GM23338 (cell line): ENCODE measurements at places on chromosomes 11 and 22. TPM values are rescaled to one million over a fixed set of nuclear protein-coding genes. Genes with fewer than 3 reads are reported as not detected.

GRCh38 chr11:126716456-126717083 lies 284.0 kb downstream of the KIRREL3 start:
- peak; percentile 77 for DNase-seq

DNA sequence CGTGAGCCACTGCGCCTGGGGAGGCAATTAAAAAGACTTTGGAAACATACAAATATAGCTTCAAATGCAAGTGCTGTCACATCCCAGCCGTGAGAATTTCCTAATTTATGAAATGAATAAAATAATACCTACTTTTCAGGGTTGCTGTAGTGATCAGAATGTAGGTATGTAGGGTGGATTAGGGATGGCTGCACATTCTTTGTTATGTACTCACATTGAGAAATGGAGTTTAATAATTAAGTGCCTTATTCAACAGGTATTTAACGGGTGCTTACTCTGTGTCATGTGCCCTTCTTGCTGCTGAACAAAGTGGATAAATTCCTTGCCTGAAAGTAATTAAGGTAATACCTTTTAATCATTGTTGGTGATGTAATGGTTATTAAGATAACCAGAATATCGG lies 37.0 kb downstream of the MMP7 start:
- no peak for DNase-seq

DNA sequence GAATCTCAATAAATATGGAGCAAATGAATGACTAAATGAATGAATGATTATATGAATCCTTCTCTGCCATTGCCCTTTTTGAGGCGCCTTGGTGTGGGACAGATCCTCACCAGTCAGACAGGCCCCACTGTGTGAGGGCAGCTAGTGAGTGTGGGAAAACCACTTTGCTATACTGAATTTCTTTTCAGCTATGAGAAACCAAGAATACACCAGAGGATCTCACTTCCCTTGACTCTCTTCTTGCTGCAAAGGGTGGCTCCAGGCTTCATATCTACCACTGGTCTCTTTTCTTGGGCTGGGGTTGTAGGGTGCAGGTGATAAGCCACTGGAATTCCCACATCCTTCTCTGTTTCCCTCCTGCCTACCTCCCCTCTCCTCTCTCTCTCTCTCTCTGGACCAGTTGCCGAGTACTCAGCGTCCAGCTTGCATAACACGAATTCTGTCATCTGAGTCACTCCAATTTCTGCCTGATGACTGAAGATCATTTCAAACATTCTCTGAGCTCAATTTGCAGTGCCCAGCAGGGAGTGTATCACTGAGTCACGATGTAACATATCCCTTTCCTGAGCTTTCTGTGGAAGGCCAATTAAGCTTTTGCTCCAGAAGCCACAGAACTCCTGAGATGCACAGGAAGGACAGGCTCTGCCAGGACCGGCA lies 304.3 kb upstream of the NCAM1 start:
- DNase-seq: no peak

DNA sequence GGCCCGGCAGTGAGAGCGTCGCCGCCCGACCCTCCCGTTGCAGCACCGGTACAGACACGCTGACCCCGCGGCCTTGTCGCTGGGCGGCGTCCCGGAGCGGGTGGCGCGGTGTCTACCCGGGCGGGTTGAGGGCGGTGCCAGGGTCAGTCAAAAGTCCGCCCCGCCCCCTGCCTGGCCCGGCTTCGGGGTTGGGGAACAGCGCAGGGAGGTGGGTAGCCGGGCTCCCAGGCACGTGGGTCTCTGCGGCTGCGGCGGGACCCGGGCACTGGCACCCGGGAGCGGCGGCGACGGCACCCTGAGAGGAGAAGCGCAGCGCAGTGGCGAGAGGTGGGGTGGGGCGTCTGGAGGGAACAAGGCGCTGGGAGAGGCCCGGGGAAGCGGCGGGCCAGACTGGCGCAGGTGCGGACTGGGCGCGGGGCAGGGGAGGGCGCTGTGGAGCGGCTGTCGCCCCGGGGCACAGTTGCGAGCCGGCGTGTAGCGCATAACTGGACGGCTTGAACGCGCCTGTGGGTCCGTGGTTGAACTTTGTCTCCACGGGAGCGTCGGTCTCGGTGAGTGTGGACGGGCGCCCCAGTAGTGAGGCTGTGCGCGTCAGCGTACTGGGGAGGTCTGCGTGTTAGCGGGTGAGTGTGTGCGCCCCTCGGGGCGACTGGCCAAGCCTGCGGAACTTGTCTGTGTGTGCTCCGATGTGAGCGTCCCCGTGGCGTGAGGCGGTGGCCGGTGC lies at the start of gene P2RY2:
Gene P2RY2, plus strand, starts transcription at position 176 of the 724 bp plus-strand sequence. CDS start 15,879 bp downstream, outside the sequence.
- DNase-seq: peak; percentile 87

DNA sequence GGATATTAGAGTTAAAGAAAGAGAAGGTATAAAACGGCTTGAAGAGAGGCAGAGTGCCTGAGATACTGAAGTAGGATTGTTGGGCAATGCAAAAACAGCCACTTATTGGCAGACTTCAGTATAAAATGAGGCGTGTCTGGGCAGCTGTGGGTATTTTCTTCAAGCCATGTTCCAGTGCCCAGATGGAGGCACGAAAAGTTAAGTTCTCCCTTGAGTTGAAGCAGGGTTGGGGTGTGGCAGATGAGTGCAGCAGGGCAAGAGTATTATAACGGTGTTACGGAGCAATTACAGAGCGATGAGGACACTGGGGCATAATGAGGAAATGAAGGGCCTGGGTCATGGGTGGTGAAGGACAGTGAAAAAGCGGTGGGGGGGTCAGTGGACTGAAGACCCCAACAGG lies 73.7 kb upstream of the CREB3L1 start:
- no peak for DNase-seq

DNA sequence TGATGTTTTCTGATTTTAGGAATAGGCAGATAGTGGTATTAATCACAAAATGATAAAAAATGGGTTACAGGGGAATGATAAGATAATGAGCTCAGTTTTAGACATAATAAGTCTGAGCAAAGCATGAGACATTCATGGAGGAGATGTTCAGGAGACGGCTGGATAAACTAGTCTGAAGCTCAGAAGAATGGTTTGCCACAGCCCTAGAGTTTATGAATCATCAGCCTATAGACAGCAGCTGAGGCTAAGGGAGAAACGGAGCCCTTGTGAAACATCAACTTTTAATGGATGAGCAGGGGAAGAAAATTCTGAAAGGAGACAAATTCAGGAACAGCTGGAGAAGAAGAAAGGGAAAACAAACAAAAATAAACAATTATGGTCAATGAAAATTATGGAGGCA lies 87.2 kb downstream of the RELT start:
- no peak for DNase-seq

GRCh38 chr22:30809086-30809485 lies 114.4 kb downstream of the OSBP2 start:
- DNase-seq: no peak

DNA sequence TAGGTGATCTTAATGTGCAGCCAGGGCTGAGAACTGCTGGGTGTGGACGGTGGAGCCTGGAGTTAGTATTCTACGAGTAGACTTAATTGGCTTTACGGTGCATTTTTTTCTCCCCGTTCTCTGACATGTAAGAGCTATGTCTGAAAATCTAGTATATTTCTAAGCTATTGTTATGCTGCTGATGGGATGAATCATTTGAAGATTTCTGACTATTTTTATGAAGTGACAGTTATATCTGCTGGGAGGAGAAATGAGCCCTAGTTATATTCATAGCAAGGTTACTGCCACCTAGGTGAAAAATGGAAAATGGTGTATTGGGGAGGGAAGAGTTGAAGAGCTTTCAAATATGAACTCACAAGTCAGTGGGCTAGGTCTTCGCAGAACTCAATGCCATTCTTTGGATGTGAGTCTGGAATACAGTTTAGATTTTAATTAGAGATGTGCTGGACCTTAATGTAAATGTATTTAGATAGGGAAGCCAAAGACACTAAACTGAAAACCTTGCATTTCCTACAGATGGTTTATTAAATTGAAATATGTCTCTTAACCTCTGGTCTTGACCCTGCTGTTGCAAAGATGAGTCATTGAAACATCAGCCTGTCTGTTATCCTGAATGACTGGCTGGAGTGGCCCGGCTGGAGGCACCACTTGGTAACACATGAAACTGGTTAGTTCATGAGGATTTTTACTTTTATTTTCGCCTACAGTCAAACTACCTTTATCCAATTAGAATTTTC lies 293.7 kb downstream of the DDX10 start:
- DNase-seq: no peak

DNA sequence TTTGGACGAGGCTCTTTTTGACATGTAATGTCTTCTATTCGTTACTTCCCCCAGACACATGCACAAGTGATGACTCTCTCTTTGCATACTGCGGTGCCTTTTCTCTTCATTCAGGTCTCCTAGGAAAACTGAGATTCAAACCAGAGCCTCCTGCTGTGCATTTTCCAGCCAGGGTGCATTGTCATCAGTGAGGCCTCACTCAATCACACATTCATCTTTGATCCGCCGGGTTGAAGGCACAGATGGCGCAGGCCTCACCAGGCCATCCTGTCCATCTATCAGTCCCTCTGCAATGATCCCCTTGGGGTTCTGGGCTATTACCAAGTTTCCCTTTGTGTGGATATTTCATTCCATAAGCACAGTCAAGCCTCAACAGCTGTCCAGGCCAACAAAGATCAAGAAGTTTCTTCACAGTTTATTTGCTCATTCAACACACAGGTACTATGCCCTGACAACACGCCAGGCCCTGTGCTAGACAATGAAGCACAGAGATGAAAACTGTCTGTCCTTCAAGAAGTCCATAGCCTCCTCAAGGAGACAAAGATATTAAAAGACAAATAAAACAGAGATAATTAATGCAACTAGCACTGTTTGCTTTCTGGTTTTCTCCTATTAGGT lies 107.8 kb downstream of the LARGE1 start:
- DNase-seq: no peak

GRCh38 chr22:44357966-44358465 lies 45.3 kb upstream of the SHISAL1 start:
- DNase-seq: no peak

GRCh38 chr11:12436266-12436665 lies 58.9 kb downstream of the PARVA start:
- DNase-seq: no peak

GRCh38 chr22:35258191-35258988 lies 1.1 kb downstream of the HMGXB4 start:
- peak; percentile 75 for DNase-seq

- DNase-seq: no peak
Observed at GRCh38 chr11:17066691-17067090, 10.8 kb downstream of the RPS13 start.

DNA sequence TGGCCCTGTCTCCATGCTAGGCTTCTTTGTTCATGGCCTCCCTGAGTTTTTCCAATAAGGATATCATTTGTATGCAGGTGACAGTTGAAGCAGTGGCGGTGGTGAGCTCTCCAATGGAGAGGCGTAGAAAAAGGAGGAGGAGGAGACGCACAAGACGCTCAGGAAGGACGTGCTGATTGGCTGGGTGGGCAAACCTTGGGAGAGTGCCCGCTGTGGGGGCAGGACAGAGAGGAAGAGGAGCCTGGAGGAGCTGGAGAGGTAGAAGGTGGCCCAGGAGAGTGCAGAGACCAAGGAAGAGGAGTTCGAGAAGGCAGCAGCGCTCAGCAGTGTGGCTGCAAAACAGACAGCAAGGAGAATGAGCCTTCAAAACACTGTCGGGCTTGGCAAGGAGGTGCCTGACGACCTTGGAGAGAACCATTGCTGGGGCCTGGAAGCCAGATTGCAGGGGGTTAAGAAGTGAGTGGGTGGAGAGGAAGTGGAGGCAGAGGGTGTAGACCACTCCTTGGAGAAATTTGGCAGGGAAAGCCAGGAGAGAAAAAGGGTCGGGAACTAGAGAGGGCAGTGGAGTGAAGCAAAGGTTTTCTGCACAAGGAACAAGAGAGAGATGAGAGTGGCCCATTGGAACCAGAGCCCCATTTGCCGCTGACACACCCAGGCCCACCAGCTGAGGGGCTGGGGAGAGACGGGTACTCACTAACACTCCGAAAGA lies 7.5 kb downstream of the CLCF1 start:
- DNase-seq: no peak

- DNase-seq: peak; percentile 78
Observed at GRCh38 chr11:79100093-79100910, 340.5 kb downstream of the TENM4 start.

DNA sequence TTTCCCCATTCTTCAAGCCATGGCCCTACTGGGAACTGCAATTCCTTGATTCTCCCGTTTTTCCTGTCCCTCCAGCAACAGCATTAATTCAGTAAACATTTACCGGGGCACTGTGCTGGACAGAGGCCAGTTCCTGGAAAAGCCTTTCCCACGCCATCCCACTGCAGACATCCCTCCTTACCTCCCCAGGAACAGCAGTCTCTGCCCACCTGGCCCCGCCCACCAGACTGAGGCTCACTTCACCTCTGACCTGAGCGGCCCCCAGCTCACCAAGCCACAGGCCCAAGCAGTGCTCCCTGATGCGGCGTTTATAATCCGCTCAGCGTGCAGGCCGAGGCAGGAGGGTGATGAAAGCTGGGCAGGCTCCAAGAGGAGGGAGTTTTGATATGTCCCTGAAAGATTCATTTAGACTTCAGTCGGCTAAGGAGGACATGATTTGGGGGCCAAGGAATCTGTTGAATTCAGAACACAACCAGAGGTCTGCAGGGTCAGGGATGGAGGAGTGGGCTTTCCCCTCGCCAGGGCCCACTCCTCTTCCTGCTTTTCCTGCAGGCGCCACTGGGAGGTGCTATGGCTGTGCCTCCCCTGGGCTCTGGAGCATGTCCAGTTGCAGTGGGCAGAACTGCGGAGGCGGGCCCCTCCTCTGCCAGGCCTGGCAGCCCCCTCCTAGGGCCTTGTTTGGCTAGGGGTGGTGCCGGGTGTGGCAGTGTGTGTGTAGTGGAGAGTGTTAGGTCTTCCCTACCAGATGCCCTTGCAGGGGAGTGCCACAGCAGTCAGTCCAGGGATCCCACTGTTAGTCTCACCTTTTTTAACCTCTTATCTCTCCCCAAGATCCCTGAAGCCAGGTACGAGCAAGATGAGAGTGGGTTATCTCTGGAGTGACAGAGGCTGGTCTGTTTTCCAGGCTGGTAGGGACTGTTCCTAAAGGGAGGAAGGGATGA lies 1.4 kb upstream of the TAGLN start:
- peak; percentile 87 for DNase-seq

DNA sequence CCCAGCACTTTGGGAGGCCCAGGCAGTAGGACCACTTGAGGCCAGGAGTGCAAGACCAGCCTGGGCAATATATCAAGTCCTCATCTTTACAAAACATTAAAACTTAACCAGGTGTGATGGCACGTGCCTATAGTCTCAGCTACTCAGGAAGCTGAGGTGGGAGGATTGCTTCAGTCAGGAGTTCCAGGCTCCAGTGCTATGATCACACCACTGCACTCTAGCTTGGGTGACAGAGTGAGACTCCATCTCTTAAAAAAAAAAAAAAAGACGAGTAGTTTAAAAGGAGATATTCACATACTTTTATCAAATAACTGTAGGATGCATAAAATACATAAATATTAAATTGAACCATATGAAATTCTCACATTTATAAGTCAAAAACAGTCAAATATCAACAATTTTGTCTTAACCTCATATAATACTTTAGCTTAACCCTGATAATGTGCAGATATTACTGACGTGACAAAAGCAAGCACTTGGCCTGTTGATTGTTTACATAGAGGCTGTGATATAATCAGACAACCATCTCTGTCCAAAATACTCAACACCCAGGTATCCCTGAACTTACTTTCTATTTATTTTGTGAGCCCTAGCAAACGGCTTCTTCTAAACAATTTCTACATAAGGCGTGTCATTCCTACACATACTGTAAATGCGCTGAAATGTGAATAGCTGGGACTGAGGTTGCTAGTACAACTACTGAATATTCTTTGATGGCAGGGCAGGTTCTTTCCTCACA lies 57.0 kb downstream of the PRCP start:
- DNase-seq: no peak

Gene FAM111B
- 27.9 and 30.6 TPM in 2 replicates for total RNA-seq

Gene SLC29A2
- total RNA-seq: 26.3 and 31.1 TPM in 2 replicates

Gene KRTAP5-7
- total RNA-seq: not detected in 2 replicates

Gene TRIM6
- total RNA-seq: 49.0 and 50.8 TPM in 2 replicates

Gene CAVIN3
- total RNA-seq: 34.2 and 41.3 TPM in 2 replicates

Gene CATSPER1
- not detected in 2 replicates for total RNA-seq
